ENCODE measurements at places on chromosomes 5 and 9. TPM values are rescaled to one million over a fixed set of nuclear protein-coding genes. Genes with fewer than 3 reads are reported as not detected.

DNA sequence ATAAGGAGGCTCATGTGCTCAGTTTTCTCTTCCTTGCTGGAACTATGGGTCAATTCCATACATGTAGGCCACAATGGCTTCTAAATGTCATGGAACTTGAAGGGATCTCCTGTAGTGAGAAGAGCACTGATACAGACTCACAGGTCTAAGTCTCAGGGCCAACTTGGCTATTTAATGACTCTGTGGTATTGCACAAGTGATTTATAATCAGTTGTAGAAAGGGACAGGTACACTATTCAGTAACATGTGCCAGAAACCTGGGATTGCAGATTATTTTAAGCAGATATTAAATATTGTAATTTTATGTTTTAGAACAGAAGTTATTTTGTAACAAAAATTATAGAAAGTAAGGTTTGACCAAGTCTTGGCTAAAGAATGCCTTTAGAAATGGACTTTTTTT is 241.5 kb upstream of the PIK3R1 start:
- DNase-seq = no peak

DNA sequence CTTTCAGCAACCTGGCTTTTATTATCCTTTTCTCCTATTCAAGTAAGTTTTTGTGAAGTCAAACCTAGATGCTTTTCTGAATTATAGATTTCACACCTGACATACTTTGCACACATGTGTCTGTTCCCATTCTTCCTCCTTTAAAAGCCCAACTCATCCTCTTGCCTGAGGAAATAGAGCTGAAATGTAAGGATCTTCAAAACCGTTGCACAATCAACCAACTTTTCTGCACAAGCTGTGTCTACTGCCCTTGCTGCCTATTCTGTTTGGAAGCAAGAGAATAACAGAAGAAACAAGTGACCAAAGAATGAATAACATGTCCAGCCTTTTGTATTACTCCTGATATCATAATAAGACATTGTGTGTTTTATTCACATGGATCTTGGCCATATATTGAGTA is 95.1 kb upstream of the ITGA1 start:
- no peak for DNase-seq

- no peak for DNase-seq
These were observed 21.2 kb upstream of the ENHO start for GRCh38 chr9:34544035-34544434.

GRCh38 chr9:135093911-135094584 is 6.6 kb downstream of the OLFM1 start:
- DNase-seq = peak; percentile 32

DNA sequence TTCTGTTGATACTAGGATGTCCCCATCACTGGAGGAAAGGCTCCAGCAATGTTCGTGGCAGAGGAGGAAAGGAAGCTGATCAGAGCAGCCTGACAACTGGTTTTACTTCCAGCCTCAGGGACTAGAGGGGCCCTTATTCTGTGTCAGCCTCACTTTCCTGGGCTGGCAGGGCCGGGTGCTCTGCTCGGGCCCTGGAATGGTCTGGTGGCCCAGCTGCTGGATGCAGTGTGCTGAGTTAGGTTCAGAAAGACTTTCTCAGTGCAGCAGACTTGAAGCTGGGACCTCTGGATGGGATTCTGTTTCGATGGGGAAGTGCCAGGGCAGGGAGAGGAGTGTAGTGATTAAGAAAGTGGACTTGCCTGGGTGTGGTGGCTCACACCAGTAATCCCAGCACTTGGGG is 81.0 kb downstream of the MACROH2A1 start:
- no peak for DNase-seq

DNA sequence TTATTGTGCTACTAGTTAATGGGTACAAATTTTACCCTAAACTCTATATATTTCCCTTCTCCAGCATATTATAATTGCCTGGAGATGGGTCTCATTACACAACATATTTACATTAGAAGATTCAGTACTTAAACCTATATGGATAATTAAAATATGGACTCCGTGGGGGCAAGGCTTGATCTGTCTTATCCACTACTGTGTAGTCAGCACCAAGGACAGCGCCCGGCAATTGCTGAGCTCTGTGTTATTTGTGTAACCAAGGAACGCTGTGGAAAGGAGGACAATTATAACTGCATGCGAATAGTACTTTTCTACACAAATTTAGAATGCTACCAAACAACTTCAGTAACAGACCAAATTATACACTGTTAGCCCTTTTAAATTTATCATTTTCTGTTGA is 77.7 kb downstream of the DNAH5 start:
- no peak for DNase-seq

- DNase-seq = no peak
These were observed 106.4 kb downstream of the ERCC6L2 start for GRCh38 chr9:95981761-95982390.

DNA sequence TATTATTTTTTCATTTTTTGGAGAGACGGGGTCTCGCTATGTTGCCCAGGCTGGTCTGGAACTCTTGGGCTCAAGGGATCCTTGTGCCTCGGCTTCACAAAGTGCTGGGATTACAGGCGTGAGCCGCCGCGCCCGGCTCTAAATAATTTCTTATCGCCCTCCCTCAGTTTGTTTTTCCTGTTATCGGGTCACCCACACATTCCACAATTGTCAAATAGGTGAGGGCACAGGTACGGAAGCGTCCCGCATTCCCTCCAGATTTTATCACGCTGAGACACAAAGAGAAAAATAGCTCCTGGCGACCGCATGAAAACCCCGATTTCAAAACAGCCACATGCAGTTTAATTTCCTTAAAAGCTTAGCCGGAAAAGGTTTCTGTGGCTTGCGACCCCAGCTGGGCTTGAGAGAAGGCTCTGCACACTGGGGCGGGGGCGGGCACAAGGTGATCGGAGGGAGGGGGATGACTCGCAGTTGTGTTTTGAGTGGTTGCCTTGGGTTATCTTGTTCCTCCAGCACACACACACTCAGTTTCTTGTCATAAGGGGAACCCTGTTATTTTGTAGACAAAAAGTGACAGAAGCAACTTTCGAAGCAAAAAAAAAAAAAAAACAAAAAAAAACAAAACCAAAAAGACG is 717 bp upstream of the IQGAP2 start:
- DNase-seq = peak; percentile 85

- DNase-seq = peak; percentile 78
These were observed 46.7 kb upstream of the CDKN2AIPNL start for GRCh38 chr5:134458234-134459009.

DNA sequence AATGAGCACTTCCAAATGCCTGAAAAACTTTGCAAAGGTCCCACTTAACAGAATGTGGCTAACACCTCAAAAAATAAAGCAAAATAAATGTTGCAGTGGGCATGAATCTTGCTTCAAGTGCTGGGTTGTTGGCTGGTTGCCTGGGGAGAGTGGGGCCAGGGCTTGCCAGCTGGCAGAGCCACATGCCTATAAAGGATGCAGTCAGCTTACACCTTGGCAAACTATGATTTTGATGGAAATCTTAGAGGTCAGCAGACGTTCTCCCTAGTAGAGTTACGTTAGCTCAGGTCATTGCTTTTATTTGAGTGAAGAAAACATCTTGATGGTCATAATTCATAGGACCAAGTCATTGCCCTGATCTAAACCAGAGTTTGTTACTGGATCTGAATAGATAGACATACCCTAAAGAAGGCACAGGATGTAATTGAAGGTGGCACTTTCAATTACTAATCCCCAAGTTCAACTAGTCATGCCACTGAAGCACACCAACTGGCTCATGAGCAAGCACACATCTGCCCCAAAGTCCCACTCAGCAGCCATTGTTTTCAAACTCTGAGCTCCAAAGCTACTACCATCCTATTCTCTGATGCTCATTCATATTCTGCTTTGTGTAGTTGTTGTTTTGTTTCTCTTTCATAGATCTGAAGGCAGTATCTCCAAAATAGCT is 51.2 kb upstream of the ZSWIM6 start:
- no peak for DNase-seq

- no peak for DNase-seq
These were observed 119.4 kb downstream of the SPOCK1 start for GRCh38 chr5:137379555-137380286.

DNA sequence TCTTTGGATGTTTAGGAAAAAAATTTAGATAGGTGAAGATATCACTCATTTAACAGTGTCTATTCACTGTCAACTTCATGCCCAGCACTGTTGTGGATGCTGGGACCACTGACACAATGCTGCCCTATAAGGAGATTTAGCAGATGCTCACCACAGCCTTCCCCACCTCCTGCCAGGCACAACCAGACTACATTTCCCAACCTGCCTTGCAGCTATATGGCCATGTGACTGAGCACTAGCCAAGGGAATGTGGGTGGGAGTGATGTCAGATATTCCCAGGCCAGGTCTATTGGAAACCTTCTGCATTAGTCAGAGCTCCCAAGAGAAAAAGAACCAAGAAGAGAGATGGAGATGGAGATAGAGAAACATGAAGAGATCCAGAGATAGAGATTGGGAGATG is 302.6 kb upstream of the TAS2R1 start:
- no peak for DNase-seq

DNA sequence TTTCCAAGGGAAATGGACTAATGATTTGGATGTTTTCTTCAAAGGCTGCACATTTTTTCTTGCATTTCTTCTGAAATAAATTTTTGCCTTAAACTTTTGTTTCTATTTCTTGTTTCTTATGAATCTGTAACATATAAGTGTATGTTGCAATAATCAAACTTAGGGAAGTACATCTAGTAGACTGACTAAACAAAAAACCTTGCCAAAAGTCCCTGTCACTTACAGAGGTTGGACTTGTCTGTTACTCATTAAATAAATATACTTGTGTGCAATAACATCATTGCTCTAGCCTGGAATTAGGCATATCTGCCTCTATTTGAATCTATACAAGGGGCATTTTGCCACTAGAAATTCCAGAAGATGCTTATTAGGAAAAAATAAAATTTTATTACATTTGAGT is 56.6 kb downstream of the C6 start:
- no peak for DNase-seq

DNA sequence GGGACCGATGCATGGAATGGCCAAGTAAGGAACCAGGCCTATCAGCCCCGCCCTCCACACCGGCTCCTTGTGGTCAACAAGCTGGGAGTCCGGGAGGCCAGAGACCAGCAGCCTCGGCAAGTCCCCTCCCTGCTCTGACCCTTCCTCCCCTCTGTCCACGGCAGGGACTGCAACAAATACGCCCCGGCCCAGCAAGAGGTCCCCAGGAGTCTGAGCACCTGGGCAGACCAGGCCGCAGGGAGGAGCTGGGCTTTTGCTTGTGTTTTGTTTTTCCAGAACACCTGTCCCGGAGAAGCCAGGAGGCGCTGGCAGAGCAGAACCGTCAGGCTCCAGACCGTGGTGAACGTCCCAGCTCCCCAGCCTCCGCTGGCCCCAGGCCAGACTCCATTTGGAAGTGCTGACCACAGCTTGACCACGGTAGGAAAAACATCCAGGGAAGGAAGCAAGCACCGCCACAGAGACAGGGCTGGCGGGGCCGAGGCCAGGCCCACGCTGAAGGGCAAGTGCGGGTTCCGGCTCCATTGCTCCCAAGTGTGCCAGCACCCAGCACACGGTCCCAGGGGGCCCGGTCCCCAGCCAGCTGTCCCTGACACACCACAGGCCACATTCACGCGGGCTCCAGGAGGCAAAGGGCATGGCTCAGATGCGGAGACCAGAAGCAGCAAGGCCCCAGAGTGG is 56.7 kb downstream of the VAV2 start:
- peak; percentile 80 for DNase-seq

GRCh38 chr9:26470284-26470683 is 422.3 kb downstream of the CAAP1 start:
- no peak for DNase-seq

GRCh38 chr9:11163843-11164242 is 551.0 kb upstream of the PTPRD start:
- DNase-seq = no peak

Gene FLT4
- 5.5 TPM for total RNA-seq

Gene CRB2
- 0.08 TPM for total RNA-seq

Gene PCDHA1
- not detected for total RNA-seq

Gene OR1Q1
- total RNA-seq = not detected

Gene C9
- not detected for total RNA-seq

Gene LRRC19
- total RNA-seq = not detected

Gene PTGES
- total RNA-seq = 4.8 TPM

Gene SLC2A6
- 2.7 TPM for total RNA-seq

Gene PRRX2
- 0.54 TPM for total RNA-seq

Data from Right ventricle myocardium inferior (tissue), 1 donor.